ENCODE measurements at places on chromosomes 2 and 18. TPM values are rescaled to one million over a fixed set of nuclear protein-coding genes. Genes with fewer than 3 reads are reported as not detected.
A peak's percentile ranks its signal among the peaks of the same experiment; 100 is the strongest.

- no peak for DNase-seq
These were observed 980 bp upstream of the PPP4R1 start for GRCh38 chr18:9615280-9615797.

GRCh38 chr2:104546537-104546936 lies 307.4 kb upstream of the POU3F3 start:
- no peak for DNase-seq

GRCh38 chr2:171281110-171281509 lies 120.4 kb upstream of the TLK1 start:
- DNase-seq: no peak

GRCh38 chr2:75994759-75995158 lies 284.0 kb upstream of the GCFC2 start:
- DNase-seq: peak; percentile 56

DNA sequence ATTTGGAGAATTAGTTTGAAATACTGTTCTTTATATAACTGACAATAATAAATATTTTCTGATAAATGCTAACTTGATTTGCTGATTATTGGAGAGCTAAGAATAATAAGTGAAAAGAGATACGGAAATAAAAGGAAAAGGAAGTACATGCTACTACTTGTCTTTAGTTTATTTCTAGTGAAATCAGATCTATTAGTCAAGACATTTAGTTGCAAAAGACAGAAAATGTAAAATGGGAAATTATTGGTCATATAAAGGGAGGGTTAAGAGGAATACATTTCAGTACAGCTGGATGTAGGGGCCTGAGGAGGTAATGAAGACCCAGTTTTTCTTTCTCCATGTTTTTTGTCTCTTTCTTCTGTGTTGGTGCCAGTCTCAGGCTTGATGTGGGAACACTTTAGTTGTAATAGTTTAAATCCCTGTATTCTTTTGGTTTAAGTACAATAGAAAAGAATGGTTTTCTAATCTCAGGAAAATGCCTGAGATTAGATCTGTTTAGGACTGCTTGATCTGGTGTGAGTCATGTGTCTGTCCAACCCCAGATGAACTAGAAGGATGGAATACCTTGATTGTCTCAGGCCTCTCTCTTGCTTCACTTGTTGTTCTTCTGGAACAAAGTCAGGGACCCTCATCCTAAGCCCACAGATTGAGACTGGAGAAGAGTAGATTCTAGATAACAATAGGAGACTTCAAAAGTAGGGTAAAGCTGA lies 58.0 kb downstream of the PLCL1 start:
- DNase-seq: no peak

DNA sequence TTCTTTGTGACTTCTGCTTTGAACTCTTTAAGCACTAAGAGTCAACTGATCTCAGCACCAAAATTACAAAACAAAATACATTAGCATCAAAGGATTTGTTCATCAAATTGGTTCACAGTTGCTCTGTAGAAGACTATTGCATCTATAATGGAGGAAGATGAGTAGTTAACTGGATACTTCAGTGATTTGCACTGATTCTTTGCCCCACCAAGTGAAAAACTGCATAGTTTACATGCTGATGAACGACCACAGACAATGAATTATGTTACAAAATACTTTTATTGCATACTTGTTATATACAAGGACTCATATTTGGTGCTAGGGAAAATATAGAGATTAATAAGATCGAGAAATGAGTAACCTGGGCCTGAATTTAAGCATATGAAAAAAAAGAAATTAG lies 107.2 kb downstream of the SCG2 start:
- DNase-seq: no peak

GRCh38 chr2:53021292-53021691 lies 746.3 kb upstream of the CHAC2 start:
- DNase-seq: no peak

DNA sequence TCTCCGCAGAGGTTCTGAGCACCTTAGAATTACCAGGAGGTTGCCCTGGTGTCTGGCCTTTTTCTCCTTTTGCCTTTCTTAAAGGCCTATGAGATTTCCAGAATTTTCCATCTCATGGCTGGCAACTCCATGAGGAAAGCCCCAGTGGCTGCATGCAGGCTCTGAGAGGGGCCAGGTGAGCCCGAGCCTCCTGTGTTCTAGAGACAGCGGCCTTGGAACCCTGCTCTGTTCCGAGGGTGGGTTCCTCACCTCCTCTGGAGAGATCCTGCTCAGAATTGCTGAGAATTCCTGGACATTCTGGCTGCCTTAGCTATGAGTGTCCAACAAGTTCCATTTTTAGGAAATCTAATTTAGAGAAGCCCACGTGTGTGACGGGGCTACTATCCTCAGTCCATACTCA lies 35.7 kb upstream of the HPCAL1 start:
- DNase-seq: no peak

DNA sequence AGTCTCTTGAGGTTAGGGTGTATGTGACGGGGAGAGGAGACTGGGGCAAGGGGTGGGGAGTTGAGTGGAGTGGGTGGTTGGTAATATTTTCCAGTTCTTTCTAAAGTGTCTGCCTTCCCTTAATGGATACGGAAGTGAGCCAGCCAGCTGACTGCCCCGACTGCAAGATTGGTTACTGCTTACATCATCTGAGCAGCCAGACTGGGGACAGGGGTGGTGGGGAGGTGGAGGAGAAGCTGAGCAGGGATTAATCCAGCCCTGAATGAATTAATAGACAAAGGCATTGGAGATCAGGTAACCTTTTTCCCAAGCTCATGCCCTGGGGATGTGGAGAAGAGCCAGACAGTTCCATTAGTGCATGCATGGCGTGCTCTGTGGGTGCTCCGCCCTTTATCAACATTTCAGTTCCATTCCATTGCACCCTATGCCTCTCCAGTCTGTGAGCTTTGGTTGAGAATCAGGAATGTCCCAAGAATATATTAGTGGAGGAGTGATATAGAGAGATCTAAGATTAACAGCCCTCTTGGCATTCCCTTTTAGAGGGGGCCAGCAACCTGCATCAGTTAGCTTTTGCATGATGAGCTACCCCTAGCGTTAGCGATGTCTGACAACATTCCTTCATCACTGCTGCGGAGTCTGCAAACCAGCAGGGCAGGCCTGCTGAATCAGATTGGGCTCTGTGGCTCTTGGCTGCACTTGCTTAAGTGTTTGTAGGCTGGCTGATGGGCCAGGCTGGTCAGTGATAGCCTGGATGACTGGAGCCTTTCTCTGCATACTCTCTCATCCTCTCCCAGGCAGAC lies 67.4 kb downstream of the TNP1 start:
- DNase-seq: no peak

DNA sequence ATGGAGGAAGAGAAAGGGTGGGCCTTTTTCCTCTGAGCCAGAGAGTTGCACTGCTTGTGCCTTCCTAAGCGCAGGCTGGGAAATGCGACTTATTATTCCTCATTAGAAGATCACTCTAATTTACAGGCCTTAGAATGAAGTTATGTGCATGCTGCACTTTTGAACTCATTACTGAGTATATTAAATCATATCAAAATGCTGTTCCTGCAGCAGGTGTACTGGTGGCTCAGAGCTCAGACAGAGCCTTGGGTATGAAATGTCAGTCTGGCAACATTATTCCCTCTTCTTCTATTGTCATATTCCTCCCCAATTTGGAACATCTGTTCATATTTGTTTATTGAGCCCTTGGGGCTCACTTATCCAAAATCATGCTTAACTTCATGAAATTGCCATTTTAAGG lies 85.5 kb downstream of the ADCYAP1 start:
- DNase-seq: no peak

DNA sequence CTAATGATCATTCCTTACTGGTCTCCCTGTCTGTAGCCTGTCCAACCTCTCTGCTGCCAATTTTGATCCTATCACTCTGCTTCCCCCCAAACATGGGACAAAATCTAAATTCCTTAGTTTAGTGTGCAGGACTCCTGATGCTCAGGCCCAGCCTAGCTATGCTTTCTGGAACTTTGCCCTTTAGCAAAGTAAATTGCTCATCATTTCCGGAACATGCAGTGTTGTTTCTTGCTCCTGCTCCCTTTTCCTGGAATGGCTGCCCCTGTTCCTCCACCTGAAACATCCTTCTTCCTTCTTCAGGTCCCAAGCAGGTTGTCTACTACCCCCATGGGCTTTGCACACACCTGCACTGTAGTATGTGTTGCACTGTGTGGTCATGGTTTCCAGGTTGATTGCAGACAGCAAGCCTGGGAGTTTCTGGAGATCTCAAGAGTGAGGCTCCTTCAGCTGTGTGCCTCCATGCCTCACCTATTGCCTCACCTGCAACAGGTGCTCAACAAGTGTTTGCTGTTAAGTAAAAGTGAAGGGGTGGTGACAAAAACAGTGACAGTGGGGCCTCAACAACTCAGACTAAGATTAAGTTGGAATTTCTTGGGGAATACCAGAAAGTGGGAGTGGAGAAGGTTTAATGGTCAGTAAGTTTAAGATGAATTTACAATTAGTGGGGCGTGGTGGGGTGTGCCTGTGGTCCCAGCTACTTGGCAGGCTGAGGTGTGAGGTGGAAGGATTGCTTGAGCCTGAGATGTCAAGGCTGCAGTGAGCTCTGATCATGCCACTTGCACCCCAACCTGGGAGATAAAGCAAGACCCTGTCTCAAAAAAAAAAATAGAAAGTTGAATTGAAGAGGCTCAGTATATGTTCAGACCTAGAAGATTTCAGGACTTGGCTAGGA lies 120.0 kb downstream of the DNAH6 start:
- DNase-seq: no peak

DNA sequence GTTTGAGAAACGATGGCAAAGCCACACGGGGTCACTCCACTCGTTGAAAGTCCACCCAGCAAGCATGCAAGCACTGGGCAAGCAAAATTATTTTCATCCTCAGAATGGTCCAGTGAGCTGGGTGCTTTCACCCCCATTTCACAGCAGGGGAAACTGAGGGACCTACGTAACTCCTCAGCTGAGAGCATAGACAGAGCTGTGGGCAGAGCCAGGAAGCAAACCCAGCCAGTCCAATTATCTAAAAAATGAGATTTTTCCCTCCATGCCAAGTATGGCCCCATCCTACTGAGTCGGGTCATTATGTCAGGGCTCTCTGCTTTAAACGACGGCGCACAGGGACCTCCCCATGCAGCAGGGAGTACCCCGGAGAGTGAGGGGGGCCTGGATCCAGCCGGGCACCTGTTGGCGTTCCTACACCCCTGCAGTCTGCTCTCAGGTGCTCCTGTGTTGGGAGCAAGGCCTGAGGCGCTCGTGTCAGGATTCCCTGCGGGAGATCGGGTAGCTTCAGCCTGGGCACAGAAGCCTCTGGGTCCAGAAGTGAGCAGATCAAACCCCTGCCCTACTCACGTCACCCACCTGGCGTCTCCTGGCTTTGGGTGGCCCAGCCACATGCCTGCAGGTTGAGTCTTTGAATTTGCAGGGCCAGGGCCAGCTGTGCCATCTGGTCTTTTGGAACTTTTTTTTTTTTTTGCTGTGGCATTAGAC lies 17.3 kb downstream of the TWIST2 start:
- DNase-seq: no peak

DNA sequence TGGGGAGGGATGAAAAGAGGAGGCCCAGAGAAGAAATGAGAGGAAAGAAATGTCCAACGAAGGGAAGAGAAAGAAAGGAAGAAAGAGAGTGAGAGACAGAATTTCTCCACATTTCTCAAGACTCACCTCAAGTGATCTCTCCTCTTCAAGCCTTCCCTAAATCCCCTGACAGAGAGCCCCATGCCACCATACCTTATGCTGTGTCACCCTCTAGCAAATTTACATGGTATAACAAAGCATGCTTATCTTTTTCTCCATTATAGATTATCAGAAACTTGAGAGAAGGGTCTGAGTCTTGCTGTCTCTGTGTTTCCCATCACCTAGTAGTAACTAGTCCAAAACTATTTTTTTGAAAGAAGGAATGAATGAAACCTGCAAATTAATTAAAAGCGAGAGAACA lies 1208.4 kb downstream of the DPP10 start:
- no peak for DNase-seq

GRCh38 chr2:39470580-39470979 lies 33.5 kb upstream of the MAP4K3 start:
- DNase-seq: no peak

Gene GRB14
- total RNA-seq: 4.1 TPM

Gene PHLPP1
- 15.8 TPM for total RNA-seq

Gene SERPINB10
- 1.2 TPM for total RNA-seq

Gene SLC8A1
- 36.4 TPM for total RNA-seq

Gene DLGAP1
- total RNA-seq: 27.5 TPM

Gene LOXHD1
- not detected for total RNA-seq

Gene CCDC68
- total RNA-seq: not detected

Gene CYRIA
- total RNA-seq: 0.05 TPM
